Glutamatergic neuron (in vitro differentiated cells): ENCODE measurements at places on chromosomes 1 and 21. TPM values are rescaled to one million over a fixed set of nuclear protein-coding genes. Genes with fewer than 3 reads are reported as not detected.

The AKR1A1 gene
- total RNA-seq, result 182 TPM

The ANGPTL1 gene
- not detected for total RNA-seq

The IVL gene
- not detected for total RNA-seq

DNA sequence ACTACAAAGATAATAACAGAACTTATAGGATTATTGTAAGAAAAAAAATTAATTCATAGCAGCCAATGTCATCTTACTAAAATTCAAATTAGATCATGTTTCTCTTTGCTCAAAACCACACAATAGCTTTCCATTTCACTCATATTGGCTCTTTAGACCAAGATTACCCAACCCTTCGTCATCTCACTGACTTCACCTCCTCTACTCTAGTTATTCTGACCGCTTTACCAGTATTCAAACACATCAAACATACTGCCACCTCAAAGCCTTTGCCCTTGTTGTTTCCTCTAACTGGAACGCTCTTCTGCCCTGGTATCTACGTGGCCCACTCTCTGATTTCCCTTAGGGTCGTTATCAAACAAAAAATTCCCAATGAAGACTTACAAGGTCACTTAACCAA, 1.7 kb downstream of the ANGPTL3 start:
- no peaks in the 10 kb centered on the region for H3K4me1 ChIP-seq
- no peak overlapping the region for H3K27ac ChIP-seq
- no peaks in the 10 kb centered on the region for H3K27me3 ChIP-seq
- no peak for DNase-seq

The FCGR1A gene
- total RNA-seq, result not detected

DNA sequence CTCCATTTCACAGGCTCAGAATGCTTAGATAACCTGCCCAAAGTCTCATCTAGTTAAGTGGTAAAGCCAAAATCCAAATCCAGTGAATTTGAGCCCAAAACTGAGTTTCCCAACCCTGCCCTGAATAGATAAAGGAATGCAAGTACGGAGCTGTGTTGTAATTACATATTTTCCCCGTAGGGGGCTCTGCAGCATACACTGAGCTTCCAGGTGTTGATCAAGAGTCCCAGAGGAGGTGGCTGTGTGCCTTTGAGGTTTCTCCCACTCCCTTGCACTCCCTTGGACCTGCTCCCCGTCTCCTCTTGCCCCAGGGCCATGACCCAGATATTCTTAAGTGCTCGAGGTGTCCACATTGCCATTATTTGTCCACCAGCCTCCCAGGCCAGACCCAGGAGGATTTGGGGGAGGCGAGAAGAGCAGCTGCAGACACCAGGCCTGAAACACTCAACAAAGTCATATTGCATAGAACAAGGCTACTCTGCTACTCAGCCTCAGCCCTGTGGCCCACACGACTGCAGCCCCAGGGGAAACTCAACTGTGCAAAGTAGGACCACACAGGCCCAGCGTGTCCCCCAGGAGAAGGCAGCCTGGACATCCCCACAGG, 18.4 kb upstream of the LY9 start:
- no peaks in the 10 kb centered on the region for H3K4me1 ChIP-seq
- no peak for DNase-seq
- H3K4me3 ChIP-seq, result no peak overlapping the region
- H3K27me3 ChIP-seq, result peaks cover 2% of the 10 kb centered on the region
- H3K36me3 ChIP-seq, result no peaks in the 10 kb centered on the region
- H3K27ac ChIP-seq, result no peak overlapping the region

DNA sequence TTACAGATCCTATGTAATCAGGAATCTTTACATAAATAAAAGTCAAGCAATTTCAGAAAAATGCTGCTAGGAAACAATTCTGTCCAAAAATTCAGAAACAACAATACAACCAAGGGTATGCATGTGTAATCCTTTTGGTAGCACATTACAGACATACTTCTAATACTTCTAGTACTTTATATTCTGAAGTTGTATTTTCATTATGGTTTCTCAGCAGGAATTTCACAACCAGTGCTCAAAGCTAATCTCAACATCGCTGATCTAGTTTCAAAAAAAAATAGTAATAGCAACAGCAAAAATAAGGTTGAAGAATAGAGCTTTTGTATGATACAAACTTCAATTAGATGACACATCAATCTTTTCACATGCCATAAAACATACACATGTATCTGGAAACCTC, 545.2 kb downstream of the LTN1 start:
- no peak overlapping the region for H3K4me3 ChIP-seq
- no peak overlapping the region for H3K27ac ChIP-seq
- H3K4me1 ChIP-seq, result no peaks in the 10 kb centered on the region
- no peak for DNase-seq
- peaks cover 4% of the 10 kb centered on the region for H3K36me3 ChIP-seq

DNA sequence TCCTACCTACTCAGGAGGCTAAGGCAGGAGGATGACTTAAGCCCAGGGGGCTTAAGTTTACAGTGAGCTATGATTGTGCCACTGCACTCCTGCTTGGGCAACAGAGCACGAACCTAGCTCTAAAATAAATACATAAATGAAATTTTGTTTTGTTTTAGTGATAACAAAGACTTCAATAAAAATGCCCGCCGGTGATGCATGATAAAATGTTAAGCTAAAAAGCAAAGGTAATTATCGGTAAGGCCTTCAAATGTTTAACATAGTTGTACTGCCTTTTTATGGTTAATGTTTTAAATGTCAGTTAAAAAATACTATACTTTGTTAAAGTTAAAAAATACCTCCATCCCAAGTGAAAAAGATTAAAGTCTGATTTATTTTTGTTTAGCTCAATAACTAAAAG, 27.0 kb downstream of the KDM5B start:
- peaks cover 2% of the 10 kb centered on the region for H3K27me3 ChIP-seq
- H3K27ac ChIP-seq, result no peak overlapping the region
- H3K36me3 ChIP-seq, result no peaks in the 10 kb centered on the region
- peaks cover 10% of the 10 kb centered on the region for H3K4me1 ChIP-seq

GRCh38 chr1:101314244-101314643, 77.4 kb downstream of the S1PR1 start:
- peaks cover 4% of the 10 kb centered on the region for H3K36me3 ChIP-seq
- no peak for DNase-seq
- peaks cover 4% of the 10 kb centered on the region for H3K27me3 ChIP-seq
- H3K4me1 ChIP-seq, result peaks cover 15% of the 10 kb centered on the region
- H3K4me3 ChIP-seq, result no peak overlapping the region

DNA sequence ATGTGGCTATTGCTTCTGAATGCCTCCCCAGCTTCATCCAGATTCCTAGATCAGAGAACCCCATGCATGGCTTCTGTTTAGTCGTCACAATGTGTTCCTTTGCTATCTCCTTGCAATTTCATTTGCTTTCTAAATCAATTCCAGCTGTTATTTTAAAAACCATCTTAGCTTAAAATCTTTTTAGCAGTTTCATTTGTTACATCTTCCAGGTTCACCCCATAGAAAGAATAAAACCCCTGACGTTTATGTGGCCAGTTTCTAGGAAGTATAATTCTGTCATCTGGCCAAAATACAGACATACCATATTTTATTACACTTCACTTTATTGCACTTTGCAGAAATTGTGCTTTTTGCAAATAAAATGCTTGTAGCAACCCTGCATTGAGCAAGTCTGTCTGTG, 278.4 kb downstream of the PTPRC start:
- no peak for DNase-seq
- no peak overlapping the region for H3K4me3 ChIP-seq
- H3K4me1 ChIP-seq, result peaks cover 3% of the 10 kb centered on the region
- no peaks in the 10 kb centered on the region for H3K27me3 ChIP-seq

The PAQR7 gene
- total RNA-seq, result 6.4 TPM

GRCh38 chr1:25774206-25774803, 25.7 kb upstream of the SELENON start:
- H3K4me3 ChIP-seq, result no peak overlapping the region
- H3K4me1 ChIP-seq, result peaks cover 47% of the 10 kb centered on the region
- no peaks in the 10 kb centered on the region for H3K36me3 ChIP-seq
- no peaks in the 10 kb centered on the region for H3K27me3 ChIP-seq
- H3K27ac ChIP-seq, result peak overlapping the region; percentile 88

GRCh38 chr1:30912913-30913652, 4.5 kb upstream of the SDC3 start:
- no peak overlapping the region for H3K4me3 ChIP-seq
- H3K36me3 ChIP-seq, result no peaks in the 10 kb centered on the region
- DNase-seq, result no peak

The HSD3B1 gene
- not detected for total RNA-seq

- H3K36me3 ChIP-seq, result no peaks in the 10 kb centered on the region
- no peaks in the 10 kb centered on the region for H3K4me1 ChIP-seq
- peak; percentile 30 for DNase-seq
- H3K4me3 ChIP-seq, result no peak overlapping the region
- H3K27me3 ChIP-seq, result no peaks in the 10 kb centered on the region
- H3K27ac ChIP-seq, result no peak overlapping the region
Measured at GRCh38 chr21:21383126-21383525, 384.9 kb downstream of the NCAM2 start.

DNA sequence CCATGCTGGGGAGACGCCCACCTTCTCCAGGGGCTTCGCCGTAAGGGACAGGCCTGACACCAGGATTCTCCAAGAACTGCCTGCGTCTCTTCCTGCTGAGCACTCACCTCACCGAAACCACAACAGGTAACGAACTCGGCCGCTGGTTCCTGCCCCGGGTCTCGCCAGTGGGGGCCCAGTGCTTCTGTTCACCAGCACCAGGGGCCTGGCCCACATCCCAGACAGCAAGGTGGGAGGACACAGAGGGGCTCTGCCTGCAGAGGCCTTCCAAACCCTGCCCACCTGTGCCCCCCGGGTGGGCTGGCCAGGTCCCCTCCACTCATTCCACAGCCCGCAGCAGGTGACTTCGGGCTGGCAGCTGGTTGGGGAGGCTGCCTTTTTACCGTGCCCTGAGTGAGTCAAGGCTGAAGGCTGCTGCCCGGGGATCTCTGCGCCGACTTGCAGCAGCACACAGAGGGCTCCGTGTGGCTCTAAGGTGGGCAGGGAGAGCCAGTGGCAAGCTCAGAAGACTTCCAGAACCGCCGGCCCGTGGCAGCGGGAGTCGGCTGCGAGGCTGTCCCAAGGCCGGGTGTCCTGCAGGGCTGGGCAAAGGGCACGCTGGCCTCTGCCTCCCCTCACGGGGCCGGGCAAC, 14.7 kb upstream of the COL18A1 start:
- no peak overlapping the region for H3K4me3 ChIP-seq
- peak; percentile 10 for DNase-seq
- no peak overlapping the region for H3K27ac ChIP-seq
- H3K27me3 ChIP-seq, result peaks cover 4% of the 10 kb centered on the region
- no peaks in the 10 kb centered on the region for H3K36me3 ChIP-seq

GRCh38 chr1:203238535-203238934, 9.1 kb upstream of the CHIT1 start:
- H3K27ac ChIP-seq, result no peak overlapping the region
- no peak overlapping the region for H3K4me3 ChIP-seq
- DNase-seq, result no peak
- no peaks in the 10 kb centered on the region for H3K27me3 ChIP-seq

The NR5A2 gene
- total RNA-seq, result 2.0 TPM

The PGLYRP3 gene
- total RNA-seq, result not detected

- no peak for DNase-seq
- no peaks in the 10 kb centered on the region for H3K4me1 ChIP-seq
- no peaks in the 10 kb centered on the region for H3K36me3 ChIP-seq
- H3K27ac ChIP-seq, result no peak overlapping the region
- no peaks in the 10 kb centered on the region for H3K27me3 ChIP-seq
Measured at GRCh38 chr1:207007352-207008033, 25.1 kb downstream of the C1orf116 start.
